ENCODE measurements at places on chromosomes 2 and 18. TPM values are rescaled to one million over a fixed set of nuclear protein-coding genes. Genes with fewer than 3 reads are reported as not detected.

Gene ARHGEF33
- total RNA-seq: 0.42 TPM

Gene CMPK2
- 0.83 TPM for total RNA-seq

Gene ADD2
- 1.4 TPM for total RNA-seq

Gene REG1B
- not detected for total RNA-seq

Gene TNFAIP6
- not detected for total RNA-seq

Gene TUBA3E
- not detected for total RNA-seq

Gene TMEM150A
- 13.1 TPM for total RNA-seq

Gene YES1
- total RNA-seq: 99.5 TPM

Gene PJVK
- total RNA-seq: 6.6 TPM
